ENCODE measurements at places on chromosomes 11 and 22.

GRCh38 chr11:11793073-11793472 is 48.7 kb upstream of the USP47 start:
- no peak for DNase-seq

DNA sequence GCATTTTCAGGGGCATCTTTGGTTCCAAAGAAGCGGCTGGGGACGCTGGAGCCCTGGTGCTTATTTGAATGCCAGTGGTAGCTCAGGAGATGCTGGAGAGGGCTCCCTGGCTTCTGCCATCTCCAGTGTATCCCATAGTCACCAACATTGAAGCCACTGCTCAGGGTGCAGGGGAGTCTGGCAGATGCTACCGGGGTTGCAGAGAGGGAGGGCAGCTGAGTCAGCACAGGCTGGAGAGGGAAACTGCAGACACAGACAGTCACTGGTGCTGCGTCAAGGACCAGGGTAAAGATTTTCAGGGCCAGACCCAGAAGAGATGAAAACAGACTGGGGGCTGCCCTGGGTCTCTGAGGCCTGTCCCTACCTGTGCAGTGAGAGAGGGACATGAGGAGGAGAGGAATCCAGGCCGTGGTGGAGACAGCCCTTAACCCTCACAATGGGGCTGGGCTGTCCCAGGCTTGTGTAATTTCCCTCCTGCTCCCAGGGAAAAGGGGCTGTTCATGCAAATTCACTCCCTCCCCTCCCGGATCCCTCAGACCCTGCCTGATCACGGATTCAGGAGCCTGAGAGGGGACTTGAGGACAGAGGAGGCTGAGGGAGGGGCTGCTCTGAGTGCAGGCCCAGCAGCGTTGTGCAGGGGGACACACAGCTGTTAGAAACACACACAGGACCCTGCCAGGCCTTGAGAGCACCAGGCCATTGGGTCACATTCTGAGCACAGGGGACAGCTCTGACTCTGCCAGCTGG is 126.9 kb upstream of the GRK3 start:
- DNase-seq: no peak

DNA sequence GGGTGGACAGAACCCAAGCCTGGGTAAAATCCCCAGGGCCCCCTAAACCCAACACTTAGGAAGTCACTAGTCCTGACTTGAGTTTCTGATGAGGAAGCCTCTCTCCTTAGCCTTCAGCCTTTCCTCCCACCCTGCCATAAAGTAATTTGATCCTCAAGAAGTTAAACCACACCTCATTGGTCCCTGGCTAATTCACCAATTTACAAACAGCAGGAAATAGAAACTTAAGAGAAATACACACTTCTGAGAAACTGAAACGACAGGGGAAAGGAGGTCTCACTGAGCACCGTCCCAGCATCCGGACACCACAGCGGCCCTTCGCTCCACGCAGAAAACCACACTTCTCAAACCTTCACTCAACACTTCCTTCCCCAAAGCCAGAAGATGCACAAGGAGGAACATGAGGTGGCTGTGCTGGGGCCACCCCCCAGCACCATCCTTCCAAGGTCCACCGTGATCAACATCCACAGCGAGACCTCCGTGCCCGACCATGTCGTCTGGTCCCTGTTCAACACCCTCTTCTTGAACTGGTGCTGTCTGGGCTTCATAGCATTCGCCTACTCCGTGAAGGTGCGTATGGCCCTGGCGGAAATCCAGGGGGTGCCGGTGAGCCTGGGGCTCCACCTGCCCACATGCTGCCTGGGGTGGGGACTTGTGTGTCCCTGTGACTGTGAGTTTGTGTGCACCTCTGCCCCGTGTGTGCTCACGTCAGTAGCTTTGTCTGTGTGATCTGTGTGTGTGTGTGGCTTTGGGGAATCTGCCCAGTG is at the start of gene IFITM1:
IFITM1 (plus strand) TSS at position 254 of the 767 bp plus-strand sequence; CDS start at position 385, 131 bp downstream.
- peak; percentile 70 for DNase-seq

DNA sequence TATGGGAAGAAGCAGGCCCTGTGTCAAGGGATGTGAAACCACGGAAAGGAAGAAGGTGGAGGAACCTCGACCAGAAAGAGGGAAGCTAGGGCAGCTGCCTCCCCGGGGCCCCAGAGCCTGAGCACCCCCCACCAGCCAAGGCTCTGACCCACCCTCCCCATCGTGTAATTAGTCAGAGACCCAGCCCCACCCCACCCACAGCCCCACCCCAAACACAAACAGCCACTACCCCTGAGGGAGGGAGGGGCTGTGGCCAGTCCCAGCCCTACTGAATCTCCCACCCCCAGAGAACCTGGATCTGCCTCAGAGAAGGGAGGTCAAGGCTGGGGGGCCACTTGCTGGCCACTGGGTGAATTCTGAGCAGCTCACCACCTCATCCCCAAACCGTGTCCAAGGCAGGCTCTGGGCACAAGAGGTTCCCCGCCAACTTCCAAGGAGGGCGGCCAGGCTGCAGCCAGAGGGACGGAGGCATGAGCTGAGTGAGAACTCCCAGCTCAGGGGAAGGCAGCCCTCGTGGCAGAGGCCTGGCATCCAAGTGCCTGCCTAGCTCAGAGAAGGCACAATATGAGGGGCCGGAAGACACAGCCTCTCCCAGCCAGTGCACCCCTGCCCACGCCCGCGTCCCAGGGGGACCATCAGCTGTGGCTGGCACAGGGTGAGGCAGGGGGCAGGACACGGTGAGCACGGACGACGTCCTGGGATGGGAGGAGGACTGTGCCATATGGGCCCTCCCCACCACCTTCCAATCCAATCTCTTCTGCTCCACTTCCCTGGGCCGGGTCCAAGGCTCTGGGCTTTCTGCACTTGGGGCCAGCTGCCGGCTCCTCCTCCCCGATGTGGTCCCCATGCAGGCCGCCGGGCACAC is 2.7 kb downstream of the PLXNB2 start:
- no peak for DNase-seq

DNA sequence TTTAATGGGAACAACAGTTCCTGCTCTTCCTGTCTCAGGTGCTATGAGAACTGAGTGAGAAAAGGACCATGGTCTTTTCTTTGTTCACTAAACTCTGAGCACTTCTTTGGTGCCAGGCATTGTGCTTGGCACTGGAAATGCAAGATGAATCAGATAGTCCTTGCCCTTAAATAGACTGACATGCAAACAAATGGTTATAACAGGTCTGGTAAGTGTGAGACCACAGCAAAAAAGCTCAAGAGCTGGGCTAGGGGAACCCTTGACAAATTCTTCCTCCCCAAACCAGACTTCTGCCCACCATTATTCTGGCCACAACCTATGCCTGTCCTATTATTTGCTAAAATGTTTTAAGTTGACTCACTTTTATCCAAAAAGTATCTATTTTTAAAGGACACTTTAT is 5.1 kb downstream of the SLC43A3 start:
- DNase-seq: no peak

- no peak for DNase-seq
Measured at GRCh38 chr22:28329186-28330073, 350.2 kb downstream of the TTC28 start.

All from HCEC 1CT (cell line).